ENCODE measurements at places on chromosomes 11 and 22.

DNA sequence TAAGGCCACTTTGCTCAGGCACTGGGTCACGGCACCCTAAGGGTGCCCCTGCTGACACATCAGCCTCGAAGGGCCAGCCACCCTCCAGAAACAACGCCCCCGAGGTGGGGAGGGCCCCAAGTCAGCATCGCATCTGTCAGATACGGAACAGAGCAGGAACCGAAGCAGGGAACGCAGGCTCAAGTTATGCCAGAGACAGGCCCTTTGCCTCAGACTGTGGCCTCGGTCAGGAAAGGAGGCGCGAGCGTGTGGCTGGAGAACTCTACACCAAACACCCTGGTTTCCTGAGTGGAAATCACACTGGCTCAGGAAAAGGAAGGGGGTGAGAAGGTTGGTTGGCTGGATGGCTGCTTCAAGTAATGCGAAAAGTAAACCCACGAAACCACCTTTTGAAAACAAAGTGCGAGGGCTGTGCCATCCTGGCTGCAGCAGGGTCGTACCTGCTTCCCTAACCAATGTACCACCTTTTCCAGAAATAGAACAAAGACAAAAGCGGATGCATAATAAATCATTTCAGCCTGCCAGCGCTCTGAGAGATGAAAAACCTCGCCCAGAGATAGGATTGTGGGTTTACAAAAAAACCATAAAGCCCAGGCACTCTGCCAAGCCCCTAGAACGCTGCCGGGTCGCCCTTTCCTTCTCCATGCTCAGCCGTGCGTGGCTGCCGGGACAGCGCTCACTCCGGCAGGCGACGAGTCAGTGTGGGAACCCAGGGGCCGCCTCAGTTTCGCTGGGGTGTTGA lies 38.6 kb downstream of the TRMU start:
- no peak for DNase-seq

GRCh38 chr11:16280256-16280682 lies 76.1 kb downstream of the SOX6 start:
- no peak for DNase-seq

- DNase-seq = no peak
Measured at GRCh38 chr11:1305501-1306056, 3.9 kb downstream of the TOLLIP start.

DNA sequence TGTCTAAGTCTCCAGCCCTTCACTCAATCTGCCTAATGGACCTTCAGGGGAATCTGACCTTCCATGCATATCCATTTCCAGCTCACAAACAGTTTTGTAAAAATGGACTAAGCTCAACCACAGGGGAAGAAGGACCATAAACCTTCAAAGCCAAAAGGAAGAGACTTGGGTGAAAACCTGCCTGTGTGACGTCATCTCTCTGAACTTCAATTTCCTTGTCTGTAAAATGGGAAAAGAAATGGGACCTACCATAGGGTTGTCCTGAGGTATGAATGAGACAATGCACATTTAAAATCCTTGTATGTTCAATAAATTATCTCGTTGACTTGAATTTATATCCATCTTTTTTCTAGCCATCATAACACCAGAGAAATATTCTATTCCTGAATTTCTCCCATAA lies 370.7 kb downstream of the INSC start:
- DNase-seq = no peak

GRCh38 chr22:45227645-45228400 lies 12.9 kb downstream of the KIAA0930 start:
- DNase-seq = no peak

DNA sequence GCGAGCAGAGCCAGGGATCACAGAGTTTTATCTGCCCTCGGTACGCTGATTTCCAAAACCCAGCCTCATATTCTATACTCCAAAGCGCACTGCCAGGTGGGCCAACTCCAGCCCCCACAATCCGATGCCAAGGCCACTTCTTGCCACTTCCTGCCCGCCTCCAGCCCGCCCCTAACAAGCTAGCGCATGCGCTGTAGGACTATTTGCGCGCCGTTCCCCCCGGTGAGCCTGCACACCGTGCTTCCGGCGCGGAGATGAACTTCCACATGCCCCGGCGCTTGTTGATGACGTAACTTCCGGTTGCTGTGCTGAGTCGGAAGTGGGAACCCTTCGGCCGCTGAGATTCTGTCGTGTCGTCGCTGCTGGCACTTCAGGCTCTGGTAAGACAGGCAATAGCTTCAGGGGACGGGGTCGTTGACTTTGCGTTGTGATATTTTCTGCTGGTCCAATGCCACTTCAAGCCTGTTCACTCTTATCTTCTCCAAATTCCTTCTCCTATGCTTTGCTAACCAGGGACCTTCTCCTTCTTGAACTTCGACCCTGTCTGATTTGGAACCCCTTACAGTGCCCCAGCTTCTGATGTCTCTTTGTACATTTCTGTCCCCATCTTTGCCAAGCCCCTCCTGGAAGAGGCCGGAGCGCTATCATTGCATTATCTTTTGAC lies at the start of gene UBE4A:
Gene UBE4A (plus strand): TSS at position 306 of the 664 bp plus-strand sequence. CDS start 5,481 bp downstream, outside the sequence.
- DNase-seq = peak; percentile 97

DNA sequence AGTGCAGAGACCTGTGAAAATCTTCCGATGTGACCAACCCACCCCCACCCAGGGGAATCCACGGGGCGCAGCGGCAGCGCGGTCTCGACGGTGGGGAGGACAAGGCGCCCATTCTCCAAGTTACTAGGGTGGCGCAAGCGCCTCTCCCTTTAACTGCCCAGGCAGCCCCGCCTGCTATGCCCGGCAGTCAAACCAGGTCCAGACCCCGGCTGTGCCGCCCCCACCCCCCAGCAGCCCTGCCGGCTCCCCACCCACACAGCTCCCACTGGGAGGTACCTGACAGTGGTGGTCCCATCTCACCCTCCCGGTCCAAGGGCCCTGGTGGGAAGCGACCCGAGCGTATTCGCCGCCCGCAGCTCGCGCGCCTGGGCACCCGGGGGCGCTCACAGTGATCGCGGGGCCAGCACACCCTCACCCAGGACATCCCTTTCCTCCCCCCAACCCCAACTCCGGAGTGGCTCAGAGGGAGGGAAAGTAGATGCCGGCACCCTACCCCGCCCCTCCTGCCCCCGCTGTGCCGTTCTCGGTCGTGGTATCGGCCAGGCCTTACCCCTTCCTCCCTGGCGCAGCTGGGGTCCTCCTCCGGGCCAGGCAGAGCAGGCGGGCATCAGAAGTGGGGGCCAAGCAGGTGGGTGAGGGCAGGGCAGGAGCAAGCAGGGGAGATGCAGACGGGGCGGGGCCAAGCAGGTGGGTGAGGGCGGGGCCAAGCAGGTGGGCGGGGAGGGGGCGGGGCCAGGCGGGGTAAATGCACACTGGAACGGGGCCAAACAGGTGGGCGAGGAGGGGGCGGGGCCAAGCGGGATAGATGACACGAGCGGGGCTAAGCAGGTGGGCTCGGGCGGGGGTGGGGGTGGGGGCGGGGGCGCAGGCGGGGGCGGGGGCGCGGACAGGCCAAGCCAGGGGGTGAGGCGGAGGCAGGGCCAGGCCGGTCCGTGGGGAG lies at the start of gene TRPM5:
Gene TRPM5 (minus strand): TSS at position 634 of the 940 bp plus-strand sequence. CDS start 21,478 bp downstream, outside the sequence.
- peak; percentile 70 for DNase-seq

GRCh38 chr11:43810929-43811596 lies 69.6 kb upstream of the ALKBH3 start:
- no peak for DNase-seq

- DNase-seq = no peak
Measured at GRCh38 chr22:38148245-38148644, 33.4 kb downstream of the PLA2G6 start.

DNA sequence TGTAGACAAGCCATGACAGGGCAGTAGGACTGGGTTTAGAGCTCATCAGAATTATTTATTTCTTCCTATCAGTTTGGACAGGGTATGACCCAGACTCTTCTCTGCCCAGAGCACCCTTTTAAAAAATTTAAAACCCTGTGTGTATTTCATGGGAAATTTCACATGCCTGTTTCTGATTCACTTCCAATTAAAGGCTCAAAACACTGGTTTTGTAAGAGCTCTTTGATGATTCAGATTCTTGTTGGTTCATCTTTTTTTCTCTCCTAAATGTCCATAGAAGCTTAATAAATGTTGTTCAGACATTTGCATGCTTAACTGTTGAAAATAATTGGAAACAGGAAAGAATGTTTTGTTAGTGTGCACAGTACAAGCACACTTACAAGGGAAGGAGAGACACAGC lies 13.8 kb downstream of the FLI1 start:
- DNase-seq = no peak

- no peak for DNase-seq
Measured at GRCh38 chr22:33261699-33262098, 203.5 kb upstream of the SYN3 start.

- DNase-seq = no peak
Measured at GRCh38 chr11:1197431-1197885, 25.4 kb upstream of the MUC5B start.

DNA sequence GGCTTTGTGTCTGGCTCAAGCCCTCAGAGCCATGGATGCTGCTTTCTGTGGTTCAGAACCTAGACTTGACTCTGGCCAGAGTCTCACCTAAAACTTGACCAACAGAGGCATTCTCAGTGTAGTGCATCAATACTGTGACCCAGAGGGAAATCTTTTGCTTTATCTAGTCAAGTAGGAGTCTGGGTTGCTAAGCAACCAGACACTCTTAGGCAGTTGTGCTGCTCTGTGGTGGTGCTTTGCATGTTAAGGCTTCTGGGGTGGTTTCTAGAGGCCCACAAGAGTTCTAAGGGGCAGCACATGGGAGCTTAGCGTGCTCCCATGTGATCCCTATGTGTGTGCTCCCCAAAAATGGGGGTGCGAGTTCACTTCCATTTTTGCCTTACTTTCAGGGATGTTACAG lies 224.6 kb upstream of the PLET1 start:
- DNase-seq = no peak

GRCh38 chr11:112999520-112999919 lies 38.3 kb downstream of the NCAM1 start:
- no peak for DNase-seq

DNA sequence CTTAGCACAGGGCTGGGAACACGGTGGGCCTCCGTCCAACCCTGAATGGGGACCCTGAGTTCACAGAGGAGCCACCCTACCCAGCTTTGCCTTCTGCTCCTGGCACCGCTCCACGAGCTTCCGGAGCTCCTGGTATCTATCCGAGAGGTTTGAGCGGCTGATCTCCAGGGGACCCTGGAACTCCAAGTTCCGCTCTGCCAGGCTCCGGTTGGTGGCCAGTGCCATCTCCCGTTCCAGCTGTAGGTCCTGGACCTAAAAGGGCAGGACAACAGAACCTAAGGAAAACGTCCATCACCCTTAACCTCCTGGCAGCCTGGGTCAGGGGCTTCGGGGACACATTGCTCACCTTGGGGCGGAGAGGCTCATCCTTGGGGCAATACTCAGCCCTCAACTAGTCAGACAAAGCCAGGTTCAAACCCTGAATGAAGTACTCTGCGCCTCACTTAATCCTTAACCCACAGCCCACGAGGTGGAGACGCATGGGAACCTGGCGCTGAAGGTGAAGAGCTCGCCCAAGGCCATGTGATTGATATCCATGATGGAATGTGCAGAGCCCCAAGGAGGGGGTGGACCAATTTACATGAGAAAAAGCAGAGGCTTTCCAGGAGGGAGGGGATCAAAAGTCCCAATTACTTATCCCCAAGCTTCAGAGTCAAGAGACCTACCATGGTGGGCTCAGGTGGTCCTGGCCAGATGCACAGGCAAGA lies 27.1 kb downstream of the VPS37C start:
- no peak for DNase-seq

DNA sequence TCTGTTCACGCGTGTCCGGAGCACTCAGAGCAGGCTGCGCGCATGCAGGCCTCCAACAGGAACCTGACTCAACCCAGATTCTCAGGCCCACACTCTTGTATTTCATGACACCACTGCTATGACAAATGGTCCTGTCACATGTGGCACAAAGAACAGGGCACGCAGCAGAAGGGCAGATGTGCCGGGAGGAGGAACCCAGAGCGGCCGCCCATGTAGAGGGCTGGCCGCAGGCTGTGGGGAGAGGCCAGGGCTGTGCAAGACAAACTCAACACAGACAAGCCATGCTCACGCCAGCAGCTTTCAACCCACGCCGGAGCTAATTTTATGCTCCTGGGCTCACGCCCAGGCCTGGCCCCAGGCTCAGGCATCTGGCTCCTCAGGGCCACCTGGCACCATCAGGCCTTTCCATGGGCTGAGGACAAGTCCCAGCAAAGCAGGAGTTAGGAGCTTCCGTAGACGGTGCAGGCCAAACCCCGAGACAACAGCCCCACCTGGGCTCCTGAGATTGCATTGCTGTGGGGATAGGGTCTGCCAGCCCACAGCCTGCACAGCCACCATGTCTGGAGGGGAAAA lies 40.0 kb downstream of the DUSP8 start:
- DNase-seq = no peak

- DNase-seq = no peak
Measured at GRCh38 chr22:36659762-36660509, 43.6 kb downstream of the CACNG2 start.

DNA sequence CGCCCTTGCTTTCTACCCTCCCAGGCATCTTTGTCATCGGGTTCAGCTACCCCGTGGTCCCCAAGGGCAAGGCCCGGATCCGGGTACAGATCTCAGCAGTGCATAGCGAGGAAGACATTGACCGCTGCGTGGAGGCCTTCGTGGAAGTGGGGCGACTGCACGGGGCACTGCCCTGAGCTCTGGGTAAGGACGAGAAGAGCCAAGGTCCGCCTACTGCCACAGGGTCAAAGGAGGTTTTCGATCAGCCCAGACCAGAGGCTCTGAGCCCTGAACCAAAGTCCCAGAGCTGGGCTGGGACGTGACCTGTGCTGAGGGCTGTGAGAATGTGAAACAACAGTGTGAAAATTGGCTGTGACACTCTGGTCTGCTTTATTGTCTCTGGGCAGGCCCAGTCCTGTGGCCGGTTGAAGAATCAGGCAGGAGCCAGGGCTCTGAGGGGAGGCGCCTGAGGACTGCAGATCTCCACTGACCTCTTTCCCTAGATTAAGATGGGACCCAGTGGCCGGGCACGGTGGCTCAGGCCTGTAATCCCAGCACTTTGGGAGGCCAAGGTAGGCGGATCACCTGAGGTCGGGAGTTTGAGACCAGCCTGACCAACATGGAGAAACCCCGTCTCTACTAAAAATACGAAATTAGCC lies 6.5 kb upstream of the GALR3 start:
- DNase-seq = no peak

DNA sequence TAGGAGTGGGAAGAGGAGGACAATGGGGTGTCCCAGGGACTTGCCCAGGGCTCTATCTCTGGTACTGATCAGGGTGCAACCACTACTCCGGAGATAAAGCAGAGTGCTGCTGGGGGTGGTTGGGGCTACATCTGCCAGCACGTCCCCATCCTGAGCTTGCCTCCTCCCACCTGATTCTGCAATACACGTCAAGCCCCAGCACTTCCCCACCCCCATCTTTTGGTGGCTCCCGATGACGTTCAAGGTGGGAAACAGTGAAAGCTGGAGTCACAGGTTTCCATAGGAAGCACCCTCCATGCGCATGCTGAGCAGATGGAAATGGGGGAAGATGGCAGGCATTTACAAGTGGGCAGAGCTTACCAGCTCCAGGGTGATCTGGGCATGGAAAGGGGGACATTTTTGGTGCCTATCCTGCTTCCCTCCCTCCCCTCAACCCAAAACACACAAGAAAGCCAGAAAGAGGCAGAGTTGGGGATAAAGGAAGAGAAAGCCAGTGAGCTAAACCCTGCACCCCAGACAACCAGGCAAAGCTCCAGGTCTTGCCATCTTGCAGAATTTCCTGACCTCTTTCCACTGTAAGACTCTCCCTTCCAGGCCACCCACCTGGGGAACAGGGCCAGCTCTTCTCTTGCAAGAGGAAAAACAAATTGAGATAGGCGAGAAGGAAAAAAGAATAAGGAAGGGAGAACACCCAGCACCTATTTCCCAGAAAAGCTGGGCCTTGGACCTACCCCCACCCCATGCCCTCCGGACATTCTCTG lies 15.8 kb downstream of the SYT7 start:
- no peak for DNase-seq
